Kidney tubule cell (primary cell): ENCODE measurements at places on chromosomes 7 and 10.

- DNase-seq = peak; percentile 77
Measured at GRCh38 chr10:5629303-5630111, 36.9 kb downstream of the ASB13 start.

DNA sequence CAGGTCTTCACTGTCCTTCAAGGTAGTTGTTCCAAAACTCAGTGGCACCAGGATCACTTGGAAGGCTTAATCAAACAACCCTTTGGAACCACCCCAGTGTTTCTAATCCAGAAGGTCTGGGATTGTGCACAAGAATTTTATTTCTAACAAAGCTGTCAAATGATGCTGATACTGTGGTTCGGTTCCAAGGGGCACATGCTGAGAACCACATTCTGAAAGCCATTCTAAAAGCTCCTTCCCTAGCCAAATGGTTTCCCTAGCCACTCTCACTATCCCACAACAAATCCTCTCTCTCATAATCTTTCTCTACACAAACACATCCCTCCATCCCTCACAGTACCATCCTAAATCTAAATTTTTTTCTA, 52.1 kb downstream of the MACC1 start:
- DNase-seq = no peak

- no peak for DNase-seq
Measured at GRCh38 chr7:141295367-141295895, 221.6 kb downstream of the TMEM178B start.

GRCh38 chr10:17548162-17548561, 69.0 kb downstream of the HACD1 start:
- no peak for DNase-seq

- no peak for DNase-seq
Measured at GRCh38 chr7:77975672-77976480, 177.3 kb downstream of the PHTF2 start.

DNA sequence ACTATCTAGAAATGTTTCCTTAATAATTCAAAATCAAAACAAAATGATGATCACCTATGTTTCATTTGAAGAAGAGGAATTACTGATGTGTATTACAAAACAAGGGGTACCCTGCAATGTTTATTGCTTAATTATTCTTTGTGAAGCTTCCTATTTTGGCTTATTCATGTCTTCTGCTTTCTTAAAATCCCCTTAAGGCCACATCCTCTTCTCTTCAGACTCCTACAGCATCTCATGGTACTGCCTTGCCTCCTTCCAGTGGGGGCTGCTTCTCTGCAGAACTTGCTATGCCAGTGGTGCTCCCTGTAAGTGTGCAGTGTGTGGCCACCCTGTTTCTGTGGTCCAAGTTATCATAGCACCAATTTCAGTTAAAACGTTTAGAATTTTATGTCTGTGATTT, 35.0 kb downstream of the CCDC146 start:
- peak; percentile 4 for DNase-seq

DNA sequence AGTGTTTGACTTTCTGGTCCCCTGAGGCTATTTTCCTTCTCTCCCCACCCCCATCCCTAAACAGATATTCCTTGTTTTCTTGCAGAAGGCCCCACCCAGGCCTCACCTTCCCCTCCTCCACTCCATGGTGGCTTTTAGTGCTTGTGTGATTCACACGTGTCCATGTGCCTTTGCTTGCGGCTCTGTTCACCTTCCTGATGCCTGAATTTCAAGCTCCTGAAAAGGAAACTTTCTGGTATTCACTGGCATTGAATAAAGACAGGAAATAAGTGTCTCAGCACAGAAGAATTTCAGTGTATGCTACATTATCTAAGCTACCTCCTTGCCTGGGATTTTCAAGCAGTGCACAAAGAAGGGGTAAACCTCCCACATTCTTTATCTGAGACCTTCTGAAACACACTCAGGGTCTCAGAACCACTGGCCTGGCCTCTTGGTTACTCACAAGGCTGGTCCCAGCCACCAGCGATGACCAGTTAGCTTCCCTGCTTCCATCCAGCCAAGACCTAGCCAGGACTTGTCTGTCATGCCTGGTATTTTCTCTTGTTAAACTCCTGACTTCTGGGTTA, 17.2 kb upstream of the UBE2H start:
- peak; percentile 98 for DNase-seq

DNA sequence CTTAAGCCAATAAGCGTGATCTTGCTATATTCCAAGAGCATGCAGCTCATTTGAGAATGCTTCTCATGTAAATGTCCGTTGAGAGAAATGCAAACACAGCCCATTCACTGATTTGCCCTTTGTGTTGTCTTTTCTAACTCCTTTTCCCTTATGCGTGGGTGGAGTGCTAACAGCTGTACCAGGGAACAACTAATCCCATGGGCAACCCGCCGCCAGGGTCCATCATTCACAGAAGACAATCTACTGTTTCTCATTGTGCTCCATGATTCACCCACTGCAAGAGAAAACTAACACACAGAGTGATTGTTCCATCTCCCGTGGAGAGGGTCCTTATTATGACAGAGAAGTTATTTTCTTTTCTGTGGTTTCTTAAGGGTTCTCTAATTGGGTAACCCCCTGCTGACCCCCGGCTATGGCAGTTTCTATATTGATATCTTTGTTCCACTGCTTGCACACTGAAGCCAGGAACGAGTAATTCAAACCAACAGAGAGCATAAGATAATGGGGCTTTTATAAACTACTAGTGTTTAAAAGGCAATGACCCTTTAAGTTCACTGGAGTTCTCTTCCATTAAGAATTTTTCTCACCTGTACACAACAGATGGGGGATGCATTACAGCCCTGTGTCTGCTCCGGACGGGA, 298.7 kb downstream of the BAMBI start:
- peak; percentile 56 for DNase-seq

- DNase-seq = no peak
Measured at GRCh38 chr7:106692450-106693051, 31.6 kb upstream of the CCDC71L start.

DNA sequence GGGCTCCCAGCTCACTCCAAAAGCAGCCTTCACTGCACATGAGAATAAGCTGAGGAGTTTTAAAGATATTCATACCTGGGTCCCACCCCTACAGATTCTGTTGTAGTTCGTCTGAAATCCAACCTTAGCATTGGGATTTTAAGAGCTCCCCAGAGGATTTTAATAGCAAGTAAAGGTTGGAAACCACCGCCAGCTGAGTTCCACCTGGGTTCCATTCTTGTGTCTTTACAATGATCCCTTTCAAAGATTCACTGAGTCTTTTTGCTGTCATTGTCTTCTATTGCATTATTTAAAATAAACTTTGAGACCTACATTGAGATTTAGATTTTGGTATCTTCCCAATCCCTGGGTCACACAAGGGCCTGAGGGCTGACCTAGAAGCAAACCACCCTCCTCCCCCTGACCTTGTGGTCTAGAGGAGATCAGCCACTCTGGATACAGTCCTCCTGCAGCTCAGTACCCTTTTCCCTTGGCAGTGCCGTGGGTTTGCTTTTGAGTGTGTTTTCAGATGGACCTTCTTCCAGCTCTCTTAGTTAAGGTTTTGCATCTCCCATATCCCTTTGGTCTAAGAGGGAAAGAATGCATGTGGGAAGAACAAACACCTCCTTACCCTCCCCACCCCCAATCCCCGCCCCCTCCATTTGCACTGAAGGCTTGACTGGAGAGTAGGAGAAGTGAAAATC, 22.6 kb upstream of the SIRT1 start:
- no peak for DNase-seq

GRCh38 chr7:131507592-131508331, 48.7 kb downstream of the PODXL start:
- peak; percentile 76 for DNase-seq

DNA sequence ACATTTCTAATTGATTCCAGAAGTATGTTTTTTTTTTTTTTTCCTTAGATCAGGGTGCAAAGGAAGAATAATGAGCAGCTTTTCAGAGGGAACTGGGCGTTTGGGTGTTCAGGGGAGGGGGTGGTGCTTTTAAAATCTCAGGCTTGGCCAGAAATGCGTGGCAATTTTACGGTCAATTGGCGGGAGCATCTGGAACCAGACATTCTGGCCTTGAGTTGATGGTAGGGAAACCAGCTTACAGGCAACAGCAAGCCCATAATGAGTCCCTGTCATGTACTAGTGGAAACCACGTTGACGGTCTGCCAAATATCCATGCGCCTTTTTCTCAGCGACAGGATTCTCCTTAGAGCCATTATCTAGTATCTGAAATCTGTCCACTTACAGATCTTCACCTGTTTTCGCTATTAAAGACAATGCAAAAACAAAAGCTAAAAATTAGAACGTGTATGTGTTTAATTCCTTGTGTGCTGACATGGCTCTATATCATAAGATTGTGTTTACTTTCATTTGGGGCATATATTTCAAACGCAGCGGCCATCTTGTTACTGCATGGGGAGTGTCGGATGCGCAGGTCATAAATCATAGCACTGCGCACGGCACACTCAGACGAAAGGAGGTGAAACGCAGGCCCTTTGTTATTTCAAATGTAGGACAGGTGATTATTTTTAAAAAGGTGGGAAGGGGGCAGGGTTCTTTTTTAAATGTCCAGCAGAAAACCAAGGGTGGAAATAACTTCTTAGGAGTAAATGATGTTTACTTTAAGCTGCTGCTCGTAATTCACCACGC, 209.2 kb downstream of the AGMO start:
- no peak for DNase-seq

GRCh38 chr7:157668884-157669767, 332.3 kb downstream of the DNAJB6 start:
- DNase-seq = no peak

GRCh38 chr7:111352319-111352718, 210.0 kb downstream of the IMMP2L start:
- DNase-seq = no peak
